Muscle of leg (tissue), 16 donors: ENCODE measurements at places on chromosomes 4 and X. TPM values are rescaled to one million over a fixed set of nuclear protein-coding genes. Genes with fewer than 3 reads are reported as not detected.

The GASK1B gene
- total RNA-seq: 39.7 TPM

The TMSB15C gene
- total RNA-seq: 5.3 TPM

The TMSB15A gene
- 16.0 TPM for total RNA-seq

The VCX3A gene
- total RNA-seq: not detected

The LONRF3 gene
- total RNA-seq: 2.4 TPM

- peak; percentile 82 for DNase-seq
Observed at GRCh38 chr4:106762666-106763443, 273.3 kb downstream of the DKK2 start.

DNA sequence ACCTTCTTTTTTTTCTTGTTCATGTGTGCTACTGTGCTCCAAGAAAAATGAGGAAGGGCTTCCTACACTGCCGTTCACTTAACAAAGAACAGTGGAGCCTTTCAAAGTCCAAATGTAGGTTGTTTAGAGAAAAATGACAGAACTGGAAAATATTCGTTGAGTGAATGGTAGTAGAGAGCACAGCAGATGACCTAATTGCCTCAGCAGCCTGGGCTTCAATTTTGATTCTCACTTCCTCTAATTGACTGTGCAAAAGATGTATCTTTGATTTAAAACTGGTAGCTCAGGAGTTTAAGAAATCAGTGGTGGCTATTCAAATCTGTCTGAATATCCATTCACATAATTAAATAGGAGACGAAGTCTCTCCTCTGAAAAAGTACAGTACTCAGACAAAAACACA, 5.2 kb downstream of the NLGN4X start:
- no peak for DNase-seq

DNA sequence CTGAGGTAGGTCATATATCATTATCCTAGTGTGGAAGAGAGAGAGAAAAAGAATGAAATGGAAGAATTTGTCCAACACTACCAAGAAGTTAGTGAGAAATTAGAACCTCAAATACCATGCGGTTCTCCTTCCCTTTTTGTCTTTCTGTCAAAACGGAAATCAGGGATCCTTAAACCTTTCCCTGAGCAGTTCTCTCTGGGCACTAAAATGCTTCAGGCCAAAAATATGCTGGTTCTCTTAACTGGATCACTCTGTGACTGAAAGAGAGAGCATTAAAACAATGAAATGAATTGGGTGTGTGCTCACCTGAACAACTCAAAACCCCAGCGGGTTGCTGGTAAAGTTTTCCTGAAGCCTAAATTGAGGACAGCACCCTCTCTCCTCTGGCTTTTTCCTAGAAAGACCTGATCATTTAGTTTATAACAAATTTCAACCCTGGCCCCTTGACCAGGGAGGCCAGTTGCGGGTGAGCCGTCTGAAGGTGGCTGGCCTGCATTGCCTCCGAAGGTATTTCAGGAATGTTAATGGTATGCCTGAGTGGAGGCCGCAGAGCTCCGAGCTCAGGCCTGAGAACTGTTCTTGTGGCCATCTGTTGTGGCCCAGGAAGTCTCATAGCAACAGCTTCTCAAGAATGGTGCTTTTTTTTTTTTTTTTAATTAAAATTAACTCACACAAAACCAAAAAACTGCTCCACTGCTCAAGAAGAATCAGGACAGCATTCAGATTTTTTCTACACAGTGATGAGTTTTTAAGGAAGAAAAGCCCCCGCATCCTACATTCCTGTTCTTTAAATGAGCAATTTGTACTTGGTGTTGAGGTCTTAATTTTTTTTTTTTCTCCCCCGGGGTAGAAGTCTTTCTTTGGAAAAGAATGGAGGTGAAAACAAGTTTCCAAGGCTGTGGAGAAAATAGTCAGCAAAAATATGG, 155.1 kb downstream of the SHROOM3 start:
- DNase-seq: peak; percentile 82

DNA sequence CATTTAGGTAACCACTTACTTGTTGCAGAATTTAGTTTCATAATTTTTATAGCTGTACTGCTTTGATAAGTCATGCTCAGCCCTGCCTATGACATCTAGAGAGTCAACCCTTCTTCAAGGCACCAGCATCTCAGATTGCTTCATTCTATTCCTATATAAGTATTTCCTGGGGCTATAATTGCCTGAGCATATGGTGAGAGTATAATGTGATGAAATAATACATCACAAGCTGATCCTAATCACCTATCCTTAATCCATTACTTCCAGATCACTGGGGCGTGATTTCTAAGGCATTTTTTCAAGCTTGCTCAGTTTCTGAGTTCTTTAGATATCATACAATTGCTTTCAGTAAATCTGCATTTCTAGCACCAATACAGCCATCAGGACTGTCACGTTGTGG, 200.0 kb upstream of the NPY2R start:
- DNase-seq: no peak
